ENCODE measurements at places on chromosomes 12 and 14.

GRCh38 chr12:76012644-76013043, 18.9 kb downstream of the PHLDA1 start:
- no peak for DNase-seq

GRCh38 chr14:74299061-74299545, 3.6 kb downstream of the ABCD4 start:
- DNase-seq: no peak

DNA sequence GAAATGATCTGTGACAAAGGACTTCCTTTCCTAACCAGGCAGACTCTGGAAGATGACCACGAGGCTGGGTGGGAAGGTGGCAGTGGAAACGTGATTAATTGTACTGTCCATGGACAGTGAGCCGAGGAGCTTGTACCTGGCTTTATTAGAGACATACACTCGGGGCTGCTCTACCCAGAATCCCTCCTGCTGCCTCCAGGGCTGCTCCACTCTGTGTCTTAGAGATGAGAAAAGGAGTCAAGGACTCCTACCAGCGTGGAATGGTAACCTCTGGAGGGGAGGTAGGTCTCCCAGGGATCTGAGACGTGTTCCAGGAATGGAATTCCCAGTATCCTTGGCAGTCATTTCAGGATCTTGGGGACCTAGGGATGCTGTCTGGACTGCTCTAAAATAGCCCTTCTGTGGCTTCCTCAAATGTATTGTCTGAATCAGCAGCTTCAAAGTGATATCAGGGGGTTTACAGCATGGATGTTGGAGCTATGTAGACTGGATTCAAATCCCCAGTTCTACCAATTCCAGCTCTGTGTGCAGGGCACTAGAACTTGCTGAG, 237.8 kb downstream of the CACNA1C start:
- no peak for DNase-seq

- DNase-seq: no peak
Observed at GRCh38 chr12:54051026-54051842, 2.4 kb upstream of the HOXC4 start.

DNA sequence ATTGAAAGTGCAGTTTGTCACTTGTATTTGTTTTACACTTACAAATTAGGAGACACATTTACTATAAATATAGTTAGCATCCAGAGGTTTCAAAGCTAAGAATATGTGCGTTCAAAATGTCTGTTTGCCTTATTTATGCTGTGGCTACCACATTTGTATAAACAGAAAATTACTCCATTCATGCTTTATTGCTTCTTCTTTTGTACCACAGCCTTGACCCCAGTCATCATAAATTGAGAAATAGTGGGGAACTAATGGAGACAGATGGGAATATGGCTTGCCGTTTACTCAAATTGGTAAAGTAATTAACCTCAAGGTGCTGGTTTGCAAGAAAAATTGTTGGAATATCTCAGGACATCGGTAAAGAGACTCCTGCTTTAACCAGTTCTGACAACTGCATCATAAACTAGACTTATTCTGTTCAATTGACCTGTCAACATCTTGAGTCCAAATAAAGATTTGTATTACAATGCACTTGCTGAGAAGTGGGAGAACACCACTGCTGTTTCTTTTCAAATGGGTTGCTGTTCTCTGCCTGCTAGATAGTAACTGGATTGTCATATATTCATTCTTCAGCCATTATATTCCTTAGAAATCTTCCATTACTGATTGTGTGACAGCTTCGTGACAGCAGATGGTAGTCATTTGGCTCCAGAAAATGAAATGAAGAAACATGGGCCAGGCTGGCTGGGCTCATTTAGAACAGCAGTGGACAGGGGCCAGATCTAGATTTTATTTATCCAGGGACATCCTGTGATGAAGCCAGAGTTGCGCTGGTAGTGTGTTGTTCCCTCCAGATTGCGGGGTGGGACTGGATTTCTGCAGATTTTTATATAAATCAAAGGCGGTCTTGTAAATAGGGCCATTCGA, 354.4 kb downstream of the EGLN3 start:
- no peak for DNase-seq

GRCh38 chr14:35678403-35679028, 130.6 kb downstream of the RALGAPA1 start:
- DNase-seq: no peak

GRCh38 chr14:36052681-36053080, 123.8 kb downstream of the PTCSC3 start:
- DNase-seq: no peak

GRCh38 chr12:47067771-47068431, 11.5 kb upstream of the PCED1B start:
- DNase-seq: no peak

DNA sequence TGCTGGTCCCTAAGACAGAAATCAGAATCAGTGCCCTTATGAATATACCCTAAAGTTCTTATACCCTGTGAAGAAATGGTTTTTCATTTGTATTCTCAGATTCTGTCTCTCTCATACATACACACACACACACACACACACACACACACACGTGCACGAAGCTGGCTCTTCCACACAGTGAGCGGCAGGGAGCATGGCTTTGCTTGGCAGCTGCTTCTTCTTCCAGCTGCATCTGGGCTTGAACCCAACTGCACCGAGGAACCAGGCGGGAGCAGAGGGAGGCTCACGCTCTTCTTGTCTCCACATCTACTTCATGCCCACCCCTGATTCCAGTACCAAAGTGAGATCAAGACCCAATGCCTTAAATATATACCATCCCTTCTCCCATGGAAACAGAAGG, 19.4 kb downstream of the GRIN2B start:
- DNase-seq: no peak

- DNase-seq: no peak
Observed at GRCh38 chr14:29458547-29458946, 469.1 kb downstream of the PRKD1 start.

DNA sequence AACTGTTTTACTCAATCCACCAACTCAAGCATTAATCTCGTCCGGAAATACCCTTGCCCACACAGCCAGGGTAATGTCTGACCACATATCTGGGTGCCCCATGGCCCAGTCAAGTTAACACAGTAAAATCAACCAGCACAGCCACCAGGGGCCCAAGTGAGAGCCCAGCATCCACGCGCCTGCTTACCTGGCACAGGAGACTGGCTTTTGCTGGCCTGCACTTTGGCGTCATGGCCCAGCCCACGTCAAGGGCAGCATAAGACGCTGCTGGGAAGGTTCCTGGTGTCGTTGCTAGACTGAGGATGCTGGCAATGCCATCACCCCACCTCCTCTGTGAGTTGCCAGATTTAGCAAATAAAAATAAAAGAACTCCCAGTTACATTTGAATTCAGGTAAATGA, 53.6 kb upstream of the BCL11B start:
- no peak for DNase-seq

GRCh38 chr12:57496822-57497221, 9.0 kb downstream of the MARS1 start:
- DNase-seq: no peak

DNA sequence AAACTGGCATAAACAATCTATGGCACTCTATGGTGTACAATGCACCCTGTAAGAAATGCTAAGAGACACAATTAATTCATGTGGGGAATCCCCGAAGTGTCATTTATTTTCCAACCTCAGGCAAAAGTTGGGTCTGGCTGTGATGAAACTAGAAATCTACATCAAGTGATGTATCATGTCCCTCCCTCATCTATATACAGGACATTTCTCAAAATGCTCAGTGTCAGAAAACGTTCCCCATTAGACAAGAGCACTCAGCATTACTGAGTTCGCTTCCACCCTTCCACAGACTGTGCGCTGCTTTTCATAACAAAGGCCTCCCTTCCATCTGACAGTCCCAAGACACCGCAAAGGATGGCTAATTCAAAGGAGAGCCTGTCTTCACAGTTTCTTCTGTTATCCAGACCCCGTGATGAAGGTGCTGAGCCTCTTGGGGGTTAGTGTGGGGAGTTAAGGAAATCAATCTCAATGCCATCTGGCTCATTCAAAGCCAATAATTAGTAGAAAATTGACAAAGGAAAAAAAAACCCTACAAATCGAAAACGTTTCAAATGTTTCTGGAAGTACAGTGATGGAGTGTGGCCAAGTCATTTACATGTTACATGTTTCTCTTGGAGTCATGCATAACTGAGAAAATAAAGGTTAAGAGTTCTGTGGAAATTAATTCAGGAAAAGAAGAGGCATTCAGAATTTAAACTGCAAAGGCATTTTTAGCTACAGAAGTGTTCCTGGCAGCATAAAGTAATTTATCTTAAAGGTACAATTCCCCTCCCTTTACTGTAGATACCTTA, 7.5 kb downstream of the CCDC88C start:
- no peak for DNase-seq

DNA sequence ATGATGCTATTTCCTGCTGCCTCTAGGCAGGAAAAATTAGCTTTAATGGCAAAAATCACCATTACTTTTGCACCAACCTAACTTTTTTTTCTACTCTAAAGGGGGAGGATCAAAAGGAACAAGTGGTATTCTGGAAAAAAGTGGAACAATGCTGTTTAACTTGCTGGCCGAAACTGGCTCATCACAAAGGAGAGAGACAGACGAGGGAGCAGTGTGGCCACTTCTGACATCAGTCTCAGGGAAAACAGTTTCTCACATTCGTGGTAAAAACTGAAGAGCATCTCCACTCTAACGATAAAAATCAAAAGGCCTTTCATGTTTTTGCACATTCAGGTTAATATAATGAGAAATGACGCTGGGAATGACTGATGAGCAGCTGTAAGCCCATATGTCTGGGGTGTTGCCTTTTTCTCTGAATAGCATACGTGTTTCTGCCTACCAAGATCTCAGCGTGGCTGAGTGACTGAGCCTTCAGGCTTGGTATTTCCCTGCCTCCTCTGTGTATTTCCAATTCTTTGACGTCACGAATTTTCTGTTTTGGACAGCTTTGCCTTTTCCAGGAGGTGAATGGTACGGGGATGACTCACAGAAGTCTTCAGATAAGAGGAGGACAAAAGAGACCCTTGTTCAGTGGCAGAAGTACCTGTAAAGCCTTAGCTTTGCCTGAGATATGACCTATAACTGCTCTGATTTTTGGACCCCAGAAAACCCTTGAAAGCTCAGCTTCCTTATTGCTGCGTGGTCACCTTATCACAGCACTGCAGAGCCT, 358.8 kb downstream of the GLT1D1 start:
- DNase-seq: no peak

- DNase-seq: no peak
Observed at GRCh38 chr12:47417121-47417520, 288.7 kb downstream of the RPAP3 start.

- no peak for DNase-seq
Observed at GRCh38 chr14:101458741-101459550, 102.3 kb upstream of the DIO3 start.

DNA sequence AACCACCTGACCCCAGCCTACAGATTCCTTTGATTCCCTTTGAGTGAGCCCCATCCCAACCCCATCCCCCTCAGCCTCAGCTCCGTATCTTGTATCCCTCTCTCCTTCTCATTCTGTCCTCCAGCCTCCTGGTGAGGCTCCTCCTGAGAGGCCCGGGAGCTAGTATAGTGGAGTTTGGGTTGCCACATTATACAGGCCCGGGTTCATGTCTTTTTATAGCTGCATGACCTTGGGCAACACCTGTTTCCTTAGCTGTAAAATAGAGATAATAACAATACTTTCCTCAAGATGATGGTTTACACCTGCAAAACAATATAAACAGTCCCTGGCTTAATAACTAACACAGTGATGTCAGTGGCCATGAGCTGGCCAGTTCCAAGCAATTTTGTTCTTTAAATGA, 89.8 kb downstream of the STAB2 start:
- DNase-seq: no peak

DNA sequence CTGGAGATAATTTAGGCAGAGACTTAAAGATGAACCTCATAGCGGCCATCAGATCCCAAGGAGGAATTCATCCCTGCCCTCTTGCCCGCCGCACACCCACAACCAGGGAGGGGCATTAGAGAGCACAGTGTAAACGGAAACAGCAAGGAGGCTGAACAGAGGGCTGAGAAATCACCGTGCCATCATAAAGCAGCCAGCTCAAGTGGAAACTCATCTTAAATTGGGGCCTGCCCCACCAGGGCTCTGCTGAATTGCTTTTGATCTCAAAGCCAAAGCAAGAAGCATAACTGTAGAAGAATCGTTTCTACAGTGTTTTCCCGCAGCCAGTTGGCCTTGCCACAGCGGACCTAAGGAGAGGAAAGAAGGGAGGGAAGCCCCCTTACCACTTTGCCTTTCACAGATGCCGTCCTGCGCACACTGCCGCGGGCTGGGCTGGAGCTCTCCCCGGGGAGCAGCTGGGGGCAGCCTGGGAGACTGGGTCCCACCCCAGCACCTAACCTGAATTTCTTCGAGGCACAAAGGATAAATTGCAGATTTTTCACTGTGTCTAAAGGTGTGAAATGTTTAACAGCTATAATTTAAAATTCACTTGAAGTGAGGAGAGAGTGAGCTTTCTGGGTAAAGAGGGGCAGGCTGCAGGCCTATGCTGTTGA, 51.8 kb upstream of the MMP17 start:
- peak; percentile 79 for DNase-seq

GRCh38 chr12:6370576-6370935, 4.8 kb downstream of the SCNN1A start:
- no peak for DNase-seq

DNA sequence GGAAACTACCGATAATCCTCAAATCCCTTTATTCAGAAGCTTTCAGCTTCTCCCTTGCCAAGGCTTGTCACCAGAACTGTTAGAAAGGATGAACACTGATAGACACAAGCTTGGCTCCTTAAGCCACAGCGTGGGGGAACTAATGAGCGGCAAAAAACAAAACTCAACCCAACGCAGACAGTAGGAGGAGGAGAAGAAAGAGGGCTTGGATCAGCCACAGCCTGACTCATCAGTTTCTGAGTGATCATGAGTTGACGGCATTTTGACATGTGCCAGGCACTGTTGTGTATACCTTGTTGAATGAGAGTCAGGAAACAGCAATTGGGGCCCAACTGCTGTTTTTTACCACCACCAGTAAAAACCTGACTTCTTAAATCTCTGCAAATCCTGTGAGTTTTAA, 23.7 kb downstream of the PLXNC1 start:
- DNase-seq: peak; percentile 81

DNA sequence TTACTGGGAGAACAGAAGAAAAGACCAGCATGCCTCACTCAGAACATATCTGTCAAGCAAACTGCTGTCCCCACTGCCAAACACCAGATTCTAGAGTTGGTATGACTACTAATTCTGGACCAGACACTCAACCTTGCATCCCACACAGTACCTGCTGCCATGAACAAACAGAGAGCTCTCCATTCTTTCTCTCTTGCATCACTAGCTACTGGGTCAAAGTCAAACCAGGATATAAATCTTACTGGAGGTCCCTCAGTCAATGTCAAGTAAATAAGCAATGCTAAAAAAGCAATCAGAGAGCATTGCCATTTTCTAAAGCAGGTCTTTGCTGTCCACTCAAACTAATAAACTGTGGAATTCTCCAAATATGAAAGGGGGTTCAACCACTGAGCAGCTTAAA, 452.4 kb upstream of the SEL1L start:
- no peak for DNase-seq

- DNase-seq: peak; percentile 16
Observed at GRCh38 chr12:65189028-65189718, 19.8 kb downstream of the LEMD3 start.

GRCh38 chr12:88401155-88401554, 179.1 kb downstream of the KITLG start:
- no peak for DNase-seq
